ENCODE measurements at places on chromosomes 6 and 20.

- no peak for DNase-seq
Measured at GRCh38 chr20:23613676-23614075, 8.0 kb upstream of the CST9 start.

DNA sequence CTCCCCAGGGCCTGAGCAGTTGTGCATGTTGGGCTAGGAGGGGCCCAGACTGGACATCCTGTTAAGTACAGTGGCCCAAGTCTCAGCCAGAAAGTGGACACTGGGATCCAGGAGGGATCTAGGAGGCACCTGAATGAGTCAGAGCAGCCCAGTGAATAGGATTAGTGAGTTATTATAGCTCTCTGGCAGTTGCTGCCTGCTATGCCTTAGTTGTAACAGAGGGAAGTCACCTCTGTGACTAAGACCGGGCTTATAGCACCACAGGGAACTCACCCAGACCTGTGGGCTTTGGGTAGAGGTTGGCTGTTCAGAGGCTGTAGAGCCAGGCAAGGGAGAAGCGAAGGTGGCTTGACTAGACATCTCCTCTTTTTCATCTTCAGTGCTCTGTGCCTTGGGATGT, 39.0 kb upstream of the AAR2 start:
- no peak for DNase-seq

GRCh38 chr20:50303573-50304500, 113.2 kb downstream of the CEBPB start:
- DNase-seq, result no peak

DNA sequence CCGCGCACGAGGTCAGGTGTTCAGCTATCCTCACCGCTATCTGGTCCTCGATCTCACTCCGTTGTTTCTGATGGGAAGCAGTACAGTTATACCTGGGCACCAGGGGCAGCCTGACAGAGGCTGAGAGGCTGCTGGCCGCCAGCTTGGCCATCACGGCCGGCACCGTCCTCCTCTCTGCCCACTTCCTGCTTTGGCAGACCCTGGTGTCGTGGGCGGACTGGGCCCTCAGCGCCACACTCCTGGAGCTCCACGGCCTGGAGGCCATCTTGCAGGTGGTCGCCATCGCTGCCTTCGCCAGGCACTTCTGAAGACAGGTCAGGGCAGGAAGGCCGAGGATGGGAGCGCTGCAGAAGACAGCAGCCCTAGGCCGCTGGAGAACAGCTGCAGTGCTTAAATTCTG, 35.2 kb downstream of the NHSL1 start:
- no peak for DNase-seq

DNA sequence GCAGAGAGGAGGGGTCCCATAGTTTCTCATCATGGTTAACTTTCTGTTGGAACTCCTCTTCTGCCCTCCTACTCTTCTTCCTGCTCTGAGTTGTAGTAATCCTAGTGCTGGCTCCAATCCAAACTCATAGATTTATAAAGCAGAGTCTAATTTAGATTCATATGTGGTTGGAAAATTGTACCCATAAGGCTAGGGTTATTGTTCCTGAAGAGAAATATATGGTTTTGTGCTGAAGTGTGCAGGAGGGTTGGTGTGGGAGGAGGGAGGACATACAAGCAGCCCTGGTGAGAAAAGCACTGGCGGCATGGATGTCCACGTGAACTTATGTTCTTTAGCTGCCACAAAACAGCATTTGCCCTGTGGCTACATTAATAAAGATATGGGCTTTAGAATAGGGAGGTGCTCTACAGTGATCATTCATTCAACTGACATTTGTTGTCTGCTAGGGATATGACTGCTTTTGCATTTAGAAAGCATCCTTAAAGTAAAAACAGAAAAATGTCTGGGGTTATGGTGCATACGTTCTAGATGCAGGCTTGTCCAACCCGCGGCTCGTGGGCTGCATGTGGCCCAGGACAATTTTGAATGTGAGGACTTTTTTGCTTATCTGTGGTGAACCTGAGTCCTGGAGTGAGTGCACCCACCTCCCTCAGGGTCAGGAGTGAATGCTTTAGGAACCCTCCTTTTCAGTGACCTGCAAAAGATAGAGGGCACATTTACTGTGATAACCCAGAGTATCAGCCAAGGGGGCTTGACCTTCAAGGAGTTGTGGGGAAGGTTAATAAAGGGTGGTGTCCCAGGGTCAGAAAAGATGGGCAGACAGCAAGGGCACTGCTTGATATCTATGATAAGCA, 4.1 kb downstream of the HLA-A start:
- no peak for DNase-seq

- DNase-seq, result no peak
Measured at GRCh38 chr6:44700422-44700821, 312.9 kb downstream of the CDC5L start.

- DNase-seq, result no peak
Measured at GRCh38 chr6:22682979-22683378, 113.6 kb downstream of the HDGFL1 start.

- DNase-seq, result no peak
Measured at GRCh38 chr6:36333931-36334725, 2.6 kb downstream of the BNIP5 start.

DNA sequence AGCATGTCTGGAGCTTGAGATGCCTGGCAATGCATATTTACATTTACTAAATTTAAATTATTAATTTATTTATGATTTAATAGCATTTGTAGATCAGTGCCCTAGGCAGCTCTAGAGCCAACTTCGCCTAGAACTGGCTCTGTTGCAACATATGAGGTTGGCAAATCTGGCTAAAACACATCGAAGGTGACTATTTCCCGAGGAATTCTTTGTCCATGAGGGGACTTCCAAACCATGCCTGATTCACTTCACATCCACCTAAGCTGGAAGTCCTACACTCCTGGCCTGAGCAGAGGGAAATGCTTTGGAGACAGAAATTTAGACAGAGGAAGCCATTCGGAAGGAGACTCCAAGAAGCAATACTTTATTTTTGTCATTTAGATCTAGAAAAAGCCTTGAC, 211.0 kb upstream of the ARG1 start:
- DNase-seq, result no peak

DNA sequence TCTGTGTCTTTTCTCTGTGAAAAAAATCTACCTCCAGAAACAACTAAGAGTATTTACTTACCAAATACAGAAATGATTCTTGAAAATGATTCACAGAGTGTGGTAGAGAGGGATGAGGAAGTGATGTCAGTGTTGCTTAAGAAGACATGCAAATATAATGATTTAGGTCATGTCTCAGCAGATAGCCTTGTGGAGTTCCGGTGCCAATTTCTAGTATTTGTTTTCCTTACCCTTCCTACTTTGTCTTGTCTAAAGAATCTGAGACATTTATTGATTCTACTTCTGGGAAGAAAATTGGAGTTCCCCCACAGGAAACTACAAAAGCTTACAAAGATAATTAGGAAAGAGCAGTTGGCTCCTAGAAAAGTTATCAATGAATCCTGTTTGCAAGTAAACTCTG, 68.8 kb downstream of the GJA1 start:
- no peak for DNase-seq

GRCh38 chr6:46704562-46704961, 16.9 kb downstream of the TDRD6 start:
- no peak for DNase-seq

- no peak for DNase-seq
Measured at GRCh38 chr6:147741389-147741788, 232.9 kb downstream of the SAMD5 start.

- no peak for DNase-seq
Measured at GRCh38 chr6:124599656-124600055, 362.6 kb upstream of the RNF217 start.

DNA sequence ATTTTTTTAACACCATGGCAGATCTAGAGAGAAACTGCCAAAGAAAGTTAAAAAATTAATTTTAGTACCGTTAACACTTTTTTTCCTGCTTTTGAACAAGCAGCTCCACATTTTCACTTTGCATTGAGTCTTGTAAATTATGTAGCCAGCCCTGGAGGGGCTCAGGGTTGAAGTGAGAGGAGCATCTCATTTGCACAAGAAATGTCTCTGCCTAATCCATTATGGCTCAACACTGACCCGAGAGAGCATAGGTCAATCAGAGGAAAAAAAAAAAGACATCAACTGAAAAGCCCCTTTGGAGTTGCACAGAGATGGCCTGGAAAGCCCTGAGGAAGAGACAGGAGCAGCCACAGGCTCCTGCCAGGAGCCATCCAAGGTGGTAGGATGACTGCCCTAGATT, 4.3 kb upstream of the SLPI start:
- no peak for DNase-seq

- no peak for DNase-seq
Measured at GRCh38 chr6:11231564-11232192, 790 bp downstream of the NEDD9 start.

GRCh38 chr20:32477594-32478512, 107.3 kb downstream of the NOL4L start:
- no peak for DNase-seq

DNA sequence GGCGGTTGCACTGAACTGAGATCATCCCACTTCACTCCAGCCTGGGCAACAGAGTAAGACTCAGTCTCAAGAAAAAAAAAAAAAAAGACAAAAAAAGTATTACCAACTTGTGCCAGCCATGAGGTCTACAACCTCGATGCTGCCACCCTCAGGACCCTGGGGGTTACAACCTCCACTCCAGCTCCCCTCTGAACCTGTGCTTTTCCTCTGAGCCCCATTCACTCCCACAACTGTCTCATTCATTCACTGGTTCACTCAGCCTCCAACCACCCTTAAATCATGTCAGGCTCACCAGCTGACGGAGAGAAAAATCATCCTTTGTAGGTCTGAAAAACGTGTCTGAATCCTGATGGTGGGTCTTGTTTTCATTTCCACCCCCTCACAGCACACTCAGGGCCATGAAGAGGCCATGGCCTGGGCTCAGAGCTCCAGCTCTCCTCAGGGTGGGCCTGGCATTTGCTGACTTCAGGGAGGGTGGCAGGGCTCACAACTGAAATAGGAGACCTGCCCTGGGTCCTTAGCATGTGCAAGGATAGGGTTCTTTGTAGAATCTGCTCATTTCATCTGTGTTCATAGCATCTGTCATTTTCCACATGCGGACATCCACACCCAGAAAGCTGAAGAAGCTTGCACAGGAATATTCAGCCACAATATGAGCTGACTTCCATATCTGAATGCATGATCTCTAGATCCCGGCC, 1.9 kb upstream of the ULBP1 start:
- no peak for DNase-seq
